ENCODE measurements at places on chromosomes 1 and 21.

GRCh38 chr1:215279682-215280081 lies 197.1 kb downstream of the KCNK2 start:
- no peak for DNase-seq

GRCh38 chr1:154750681-154751665 lies 119.1 kb downstream of the KCNN3 start:
- DNase-seq: no peak

- DNase-seq: no peak
These were observed 20.2 kb downstream of the NCMAP start for GRCh38 chr1:24575905-24576587.

DNA sequence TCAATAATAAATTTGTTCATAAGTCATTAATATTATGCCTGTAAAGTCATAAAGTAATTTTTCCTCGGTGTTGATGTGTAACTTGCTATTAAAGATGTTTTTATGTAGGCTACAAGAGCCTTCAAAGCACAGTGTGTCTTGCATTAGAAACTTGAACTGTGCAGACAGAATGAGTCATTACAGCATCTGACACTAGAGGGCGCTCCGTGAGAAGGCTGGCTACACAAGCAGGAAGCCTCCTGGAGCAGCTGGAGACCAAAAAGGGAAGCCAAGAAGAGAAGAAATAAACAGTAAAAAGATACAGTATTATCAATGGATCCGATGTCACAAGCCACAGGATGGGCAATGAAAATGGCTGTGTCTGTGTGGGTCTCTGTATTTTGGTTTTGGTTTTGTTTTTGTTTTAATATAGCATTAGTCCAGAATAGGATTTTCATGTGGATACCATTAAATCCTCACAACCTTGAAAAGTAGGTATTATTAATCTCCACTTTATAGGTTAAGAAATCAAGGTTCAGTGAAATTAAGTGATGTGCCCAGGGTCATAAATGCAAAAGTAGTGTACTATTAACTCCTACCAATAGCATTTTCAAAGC lies 16.1 kb upstream of the LRRC8D start:
- peak; percentile 39 for DNase-seq

DNA sequence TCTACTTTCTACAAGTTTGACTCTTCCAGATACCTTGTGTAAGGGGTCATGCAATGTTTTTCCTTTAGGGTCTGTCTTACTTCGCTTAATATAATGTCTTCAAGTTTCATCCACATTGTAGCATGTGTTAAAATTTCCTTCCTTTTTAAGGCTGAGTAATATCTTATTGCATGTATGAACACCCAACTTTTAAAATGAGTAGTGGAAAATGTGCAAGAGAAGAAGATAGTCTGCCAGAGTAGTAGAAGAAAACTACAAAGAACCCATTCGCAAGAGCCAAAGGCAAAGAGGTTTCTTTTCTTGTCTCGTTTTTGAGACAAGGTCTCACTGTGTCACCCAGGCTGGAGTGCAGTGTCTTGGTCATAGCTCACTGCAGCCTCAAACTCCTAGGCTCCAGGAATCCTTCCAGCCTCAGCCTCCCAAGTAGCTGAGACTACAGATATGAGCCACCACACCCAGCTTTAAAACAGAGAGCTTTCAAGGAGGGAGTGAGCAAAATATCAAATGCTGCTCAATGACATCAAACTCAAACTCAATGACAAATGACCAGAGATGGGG lies 9.4 kb downstream of the IL23R start:
- no peak for DNase-seq
